ENCODE measurements at places on chromosomes 3 and 15. TPM values are rescaled to one million over a fixed set of nuclear protein-coding genes. Genes with fewer than 3 reads are reported as not detected.

DNA sequence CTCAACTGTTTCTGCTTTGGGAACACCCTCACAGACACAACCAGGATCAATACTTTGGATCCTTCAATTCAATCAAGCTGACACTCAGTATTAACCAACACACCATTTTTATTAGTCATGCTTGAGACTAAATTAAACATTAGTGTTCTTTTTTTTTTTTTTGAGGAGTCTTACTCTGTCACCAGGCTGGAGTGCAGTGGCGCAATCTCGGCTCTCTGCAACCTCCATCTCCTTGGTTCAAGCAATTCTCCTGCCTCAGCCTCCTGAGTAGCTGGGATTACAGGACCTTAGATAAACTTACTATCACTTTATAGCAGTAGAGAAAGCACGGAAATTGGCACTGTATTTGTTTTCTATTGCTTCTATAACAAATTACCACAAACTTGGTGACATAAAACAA, 2.0 kb upstream of the RAB11A start:
- no peak for DNase-seq

DNA sequence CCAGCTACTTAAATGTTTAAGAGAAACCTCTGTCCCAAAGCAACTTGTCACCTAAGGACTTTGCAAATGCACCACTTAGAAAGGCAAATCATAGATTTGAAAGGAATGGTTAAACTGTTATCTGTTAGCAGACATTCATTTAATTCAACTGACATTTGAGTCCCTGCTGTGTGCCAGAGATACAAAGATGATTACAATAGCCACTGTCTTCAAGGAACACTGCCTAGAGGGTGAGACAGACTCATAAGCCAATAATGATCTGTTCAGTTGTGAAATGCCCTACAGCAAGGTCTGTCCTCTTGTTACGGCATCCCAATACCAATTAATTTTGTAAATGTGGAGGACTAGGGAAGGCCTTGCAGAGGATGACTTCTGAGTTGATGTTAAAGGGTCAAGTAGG, 113.1 kb downstream of the ATG7 start:
- no peak for DNase-seq

DNA sequence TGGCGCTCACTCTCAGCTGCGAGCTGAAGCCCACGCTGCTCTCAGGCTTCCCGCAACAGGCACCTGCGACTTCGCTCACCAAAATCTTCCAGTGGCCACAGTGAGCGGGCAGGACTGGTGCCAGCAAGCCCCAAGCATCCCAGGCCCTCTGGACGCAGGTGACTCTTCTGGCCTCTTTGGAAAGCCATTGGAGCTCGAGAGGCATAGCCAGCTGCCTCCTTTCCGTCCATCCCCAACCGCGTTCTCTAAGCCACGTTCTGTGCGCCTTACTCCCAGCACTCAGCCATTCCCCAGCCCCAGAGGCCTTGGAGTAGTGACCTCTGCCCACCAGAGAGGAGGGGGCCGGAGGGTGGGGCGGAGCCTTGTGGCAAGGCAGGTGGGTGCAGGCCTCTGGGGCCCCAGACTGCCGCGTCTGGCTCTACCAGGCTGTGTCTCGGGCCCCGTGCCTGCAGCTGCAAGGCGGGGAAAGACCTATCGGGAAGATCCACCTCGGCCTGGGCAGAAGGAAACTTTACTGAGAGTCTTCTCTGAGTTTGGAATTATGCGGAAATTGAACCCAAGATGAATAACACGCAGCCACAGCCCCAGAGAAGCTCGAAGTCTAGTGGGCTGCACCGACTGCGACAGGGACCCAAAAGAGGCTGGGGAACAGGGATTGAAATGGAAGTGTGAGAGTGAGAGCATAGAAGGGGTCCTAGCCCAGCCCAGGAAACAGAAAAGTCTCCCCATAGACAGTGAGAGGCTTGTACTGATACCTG, 3.6 kb upstream of the SOX14 start:
- DNase-seq = no peak

GRCh38 chr3:71226565-71227269, 356.8 kb downstream of the FOXP1 start:
- peak; percentile 50 for DNase-seq

DNA sequence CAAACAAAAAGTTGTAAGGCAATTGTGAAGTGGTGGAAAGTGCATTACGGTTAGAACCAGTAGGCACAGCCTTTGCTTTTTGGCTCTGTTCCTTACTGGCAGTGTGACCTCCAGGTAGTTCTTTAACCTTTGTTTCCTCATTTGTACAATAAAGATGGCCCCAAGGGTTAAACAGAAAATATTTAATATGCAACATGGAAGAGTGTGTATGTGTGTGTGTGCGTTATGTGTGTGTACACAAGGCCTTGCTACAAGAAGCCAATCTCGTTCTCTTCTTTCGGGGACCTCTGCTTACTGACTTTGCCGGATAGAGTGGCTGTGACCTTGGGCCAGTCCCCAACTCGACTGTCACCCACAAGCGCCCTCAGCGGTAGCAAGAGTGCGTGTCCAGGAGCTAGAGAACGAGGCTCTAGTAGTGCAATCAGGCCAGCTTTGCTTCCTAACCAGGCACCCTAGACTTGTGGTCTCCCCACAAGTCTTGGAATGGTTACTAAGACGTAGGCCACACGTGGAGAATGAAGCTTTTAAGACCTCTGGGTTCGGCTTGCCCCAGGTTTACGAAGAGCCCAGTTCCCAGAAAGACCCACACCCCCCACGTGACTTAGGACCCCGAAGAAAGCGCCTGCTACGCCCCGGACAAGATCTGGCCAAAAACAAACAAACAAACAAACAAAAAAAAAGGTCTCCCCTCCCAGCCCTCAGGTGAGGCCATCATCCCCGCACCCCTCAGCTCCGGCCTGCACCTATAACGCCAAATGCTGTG, 593 bp downstream of the CIAO2A start:
- DNase-seq = peak; percentile 54

- DNase-seq = peak; percentile 17
Measured at GRCh38 chr3:142577696-142578328, 721 bp downstream of the ATR start.

Gene CHRD
- 1.7 TPM for total RNA-seq

Gene CYP8B1
- not detected for total RNA-seq

Gene SLC27A2
- total RNA-seq = not detected

Gene BLM
- 14.9 TPM for total RNA-seq

Gene CCDC14
- 50.4 TPM for total RNA-seq

Gene LRRN1
- not detected for total RNA-seq

Gene CCR3
- total RNA-seq = not detected
